ENCODE measurements at places on chromosomes 4 and X.

DNA sequence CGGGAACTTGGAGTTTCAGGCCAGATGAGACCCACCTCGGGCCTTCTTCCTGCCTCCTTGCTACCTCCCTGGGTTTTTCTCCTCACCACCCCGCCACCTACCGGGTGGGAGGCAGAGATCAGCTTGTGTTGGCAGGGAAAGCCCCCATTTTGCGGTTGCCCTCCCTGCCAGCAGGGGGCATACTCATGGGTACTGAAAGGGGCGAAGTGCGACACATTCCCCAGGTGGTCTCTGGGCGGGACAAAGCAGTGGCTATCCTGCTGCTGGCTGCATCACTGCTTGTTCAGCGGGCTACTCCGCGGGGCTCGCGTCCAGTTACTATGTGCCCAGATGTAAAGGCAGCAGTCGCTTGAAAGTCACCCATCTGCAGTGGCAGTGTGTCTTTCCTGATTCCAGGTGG, 330.3 kb downstream of the PDHA2 start:
- DNase-seq: no peak

DNA sequence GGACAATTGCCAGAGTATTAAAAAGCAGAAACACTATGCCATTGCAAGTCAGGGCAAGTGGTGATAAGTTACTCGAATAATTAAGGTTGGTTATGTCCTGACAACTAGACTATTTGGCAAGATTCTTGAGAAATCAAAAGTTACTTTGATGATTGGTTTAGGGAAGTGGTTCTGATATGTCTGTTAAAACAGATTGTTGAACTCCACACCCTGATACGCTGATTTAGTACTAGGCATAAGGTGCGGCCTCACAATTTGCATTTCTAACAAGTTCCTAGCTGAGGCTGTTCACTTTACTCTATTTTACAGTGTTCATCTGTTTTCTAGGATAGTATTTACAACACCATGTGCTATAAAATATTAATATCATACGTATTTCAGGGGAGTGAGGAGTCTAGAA, 12.5 kb downstream of the GABRA4 start:
- DNase-seq: no peak

GRCh38 chr4:124426279-124426678, 286.3 kb downstream of the ANKRD50 start:
- no peak for DNase-seq

GRCh38 chr4:6526156-6526555, 48.8 kb upstream of the MAN2B2 start:
- no peak for DNase-seq

GRCh38 chr4:13097971-13098370, 386.2 kb downstream of the RAB28 start:
- no peak for DNase-seq

DNA sequence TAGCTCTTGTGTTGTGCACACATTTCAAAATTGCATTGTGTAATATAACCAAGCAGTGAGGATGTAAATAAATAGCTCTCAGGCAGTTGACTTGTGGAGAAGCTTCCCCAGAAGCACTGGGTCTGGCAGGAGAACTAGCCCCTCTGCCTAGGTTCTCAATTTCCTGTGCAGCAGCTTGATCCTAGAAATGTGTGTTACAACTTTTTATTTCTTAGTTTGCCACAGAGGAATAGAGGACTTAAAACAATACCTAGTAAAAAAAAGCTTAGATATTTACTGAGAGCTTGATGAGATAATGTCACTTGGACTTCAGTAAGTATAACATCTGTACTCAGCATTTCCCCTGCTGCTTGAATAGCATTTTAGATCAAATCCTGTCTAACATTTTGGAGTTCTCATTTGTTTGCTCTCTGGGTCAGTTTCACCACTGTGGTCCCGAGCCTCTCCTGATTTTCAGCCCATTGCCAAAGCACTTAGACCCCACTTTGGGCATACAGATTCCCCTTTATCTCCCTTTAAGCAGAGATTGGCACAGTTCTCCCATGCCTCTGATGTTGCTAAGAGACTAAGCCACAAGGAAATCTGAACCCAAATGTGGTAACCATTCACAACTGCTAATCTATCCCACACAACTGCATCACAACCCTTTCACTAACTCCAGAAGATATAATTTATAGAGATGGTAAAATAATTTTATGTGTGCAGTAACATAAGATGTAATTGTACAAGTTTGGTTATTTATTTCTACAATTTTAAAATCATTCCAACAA, 98.2 kb upstream of the NRK start:
- DNase-seq: no peak

GRCh38 chrX:3712870-3713224, 602 bp downstream of the PRKX start:
- DNase-seq: no peak

GRCh38 chrX:136325377-136325776, 24.6 kb downstream of the ADGRG4 start:
- no peak for DNase-seq

DNA sequence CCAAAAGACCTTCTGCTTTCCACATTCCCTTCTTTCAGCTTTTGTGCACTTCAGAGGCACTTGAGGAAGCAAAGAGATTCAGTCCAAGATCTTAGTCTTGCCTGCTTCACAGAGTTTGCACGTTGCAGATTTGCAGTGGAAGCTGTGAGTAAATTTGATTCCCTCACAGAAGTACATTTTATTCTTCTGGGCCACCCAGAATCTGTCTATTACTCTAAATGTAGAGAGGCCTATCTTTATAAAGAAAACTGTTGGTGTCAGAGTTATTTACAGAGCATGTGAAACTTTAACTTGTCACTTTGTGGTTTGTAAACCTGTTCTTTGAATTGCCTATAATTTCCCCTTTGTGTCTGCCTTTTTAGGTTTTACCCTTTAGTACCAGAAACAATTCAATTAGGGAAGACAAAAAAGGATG, 15.5 kb downstream of the SPRY1 start:
- no peak for DNase-seq

DNA sequence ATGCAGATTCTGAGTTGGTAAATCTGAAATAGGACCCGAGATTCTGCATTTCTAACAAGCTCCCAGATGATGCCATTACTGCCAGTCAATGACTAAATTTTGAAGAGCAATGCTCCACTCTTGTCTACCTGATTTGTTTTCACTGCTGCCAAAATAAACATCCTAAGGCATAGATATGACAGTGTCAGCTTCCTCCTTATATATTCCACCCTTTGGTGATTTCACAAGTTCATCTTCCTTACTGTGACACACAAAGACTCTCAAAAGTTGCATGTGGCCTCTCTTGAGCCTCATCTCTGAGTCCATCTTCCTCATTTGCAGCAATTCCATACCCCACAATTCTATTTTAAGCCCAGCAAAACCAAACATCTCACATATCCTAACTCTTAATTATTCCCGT, 110.9 kb downstream of the FBXW7 start:
- no peak for DNase-seq

DNA sequence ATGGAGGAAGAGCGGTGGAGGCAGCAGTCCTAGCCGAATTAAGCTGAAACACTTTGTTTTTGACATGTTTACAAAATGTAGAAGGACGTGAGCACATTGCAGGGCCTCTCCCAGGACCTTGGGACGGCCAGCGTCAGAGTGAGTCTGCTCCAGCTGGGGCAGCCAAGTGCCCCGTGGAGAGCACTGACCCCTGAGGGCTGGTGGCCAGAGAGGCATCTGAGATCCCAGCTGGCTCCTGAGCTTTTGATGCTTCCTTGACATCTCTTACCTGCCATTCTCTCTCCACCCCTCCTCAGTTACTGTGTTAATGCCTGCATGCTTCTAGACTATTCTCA, 24.7 kb downstream of the NAT8L start:
- no peak for DNase-seq

DNA sequence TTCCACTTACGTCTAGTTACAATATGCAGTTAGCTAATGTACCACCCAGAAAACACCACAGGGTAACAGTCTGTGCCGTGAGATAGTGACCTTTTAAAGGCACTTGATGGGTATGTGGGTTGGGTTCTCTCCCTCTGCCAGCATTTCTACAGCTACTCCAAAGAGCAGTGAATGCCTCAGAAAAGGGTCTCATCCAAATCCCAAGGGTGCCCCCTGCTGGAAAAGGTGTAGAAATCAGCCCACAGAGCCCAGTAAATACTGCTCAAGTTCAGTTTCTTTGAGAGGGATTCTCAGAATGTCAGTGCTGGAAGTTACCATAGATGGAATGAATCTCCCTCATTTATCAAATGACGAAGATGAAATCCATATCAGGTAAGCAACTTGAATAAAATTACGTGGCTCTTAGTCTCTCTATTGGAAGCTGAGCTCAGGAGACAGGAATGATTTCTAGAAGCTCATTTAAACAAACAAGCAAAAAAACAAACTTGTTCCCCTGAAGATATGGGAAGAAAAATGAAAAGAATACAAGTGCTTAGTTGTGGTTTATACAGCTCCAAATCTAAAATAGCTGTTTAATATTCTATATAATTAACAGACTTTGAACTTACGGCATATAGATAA, 9.5 kb downstream of the RNF175 start:
- peak; percentile 72 for DNase-seq

GRCh38 chr4:1466034-1466862, 60.0 kb upstream of the NKX1-1 start:
- no peak for DNase-seq

DNA sequence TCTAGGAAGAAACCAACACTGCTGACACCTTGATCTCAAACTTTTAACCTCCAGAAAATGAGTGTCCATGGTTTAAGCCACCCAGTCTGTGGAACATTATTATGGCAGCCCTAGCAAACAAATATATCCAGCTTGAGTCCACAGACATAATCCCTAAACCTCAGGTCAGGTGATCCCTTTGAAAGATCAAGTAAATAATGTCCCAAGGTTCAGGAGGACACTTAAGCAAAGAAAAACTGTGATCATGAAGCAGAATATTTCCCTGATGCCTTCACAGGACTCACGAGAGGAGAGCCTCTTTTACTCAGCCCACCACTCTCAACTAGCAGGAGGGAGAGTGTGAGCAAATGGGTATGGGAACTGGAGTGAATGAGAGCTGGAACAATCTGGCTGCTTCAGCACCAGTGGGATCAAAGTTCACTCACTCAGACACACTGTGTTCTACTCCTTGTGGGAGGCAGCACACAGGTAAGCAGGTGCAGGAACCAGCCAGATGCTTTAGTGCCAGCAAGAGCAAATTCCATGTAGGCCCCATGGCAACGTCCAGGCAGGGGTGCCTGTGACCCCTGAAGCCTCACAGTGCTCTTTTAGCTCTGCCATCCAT, 608.4 kb downstream of the RAB28 start:
- no peak for DNase-seq

DNA sequence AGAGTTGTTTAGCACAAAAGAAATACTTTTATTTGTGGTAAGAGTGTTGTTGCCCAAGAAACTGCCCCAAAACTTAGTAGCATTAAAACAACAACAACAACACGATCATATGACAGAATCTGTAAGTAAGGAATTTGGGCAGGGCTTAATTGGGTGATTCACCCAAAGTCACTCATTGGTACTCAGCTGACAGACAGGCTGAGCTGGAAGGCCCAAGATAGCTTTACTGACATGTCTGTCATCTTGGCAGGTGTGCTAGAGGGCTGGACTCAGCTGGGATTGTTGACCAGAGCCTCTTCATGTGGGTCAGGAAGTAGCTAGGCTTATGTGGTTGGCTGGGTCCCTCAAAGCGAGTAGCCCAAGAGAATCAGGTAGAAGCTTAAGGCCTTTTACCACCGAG, 52.3 kb downstream of the KIAA0232 start:
- peak; percentile 28 for DNase-seq

DNA sequence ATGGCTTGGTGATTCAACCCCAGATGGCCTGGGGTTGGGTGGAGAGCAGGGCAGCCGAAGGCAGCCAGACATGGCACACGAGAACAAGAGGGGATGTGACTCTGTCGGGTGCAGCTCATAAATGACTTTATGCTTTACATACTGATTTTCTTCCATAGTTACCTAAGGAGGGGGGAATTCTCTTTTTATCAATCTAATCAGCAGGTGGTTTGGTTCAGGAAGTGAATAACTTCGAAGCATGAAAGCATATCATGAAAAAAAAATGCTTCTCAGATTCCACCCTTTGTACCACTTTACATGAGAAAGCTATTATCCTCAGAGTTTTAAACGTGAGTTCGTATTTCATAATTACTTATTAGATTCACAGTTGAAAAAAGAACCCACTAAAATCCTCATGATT, 908.9 kb upstream of the LCORL start:
- no peak for DNase-seq

GRCh38 chr4:92519727-92520126, 216.0 kb downstream of the GRID2 start:
- no peak for DNase-seq

- DNase-seq: peak; percentile 10
Observed at GRCh38 chr4:41399231-41399630, 138.7 kb upstream of the LIMCH1 start.

DNA sequence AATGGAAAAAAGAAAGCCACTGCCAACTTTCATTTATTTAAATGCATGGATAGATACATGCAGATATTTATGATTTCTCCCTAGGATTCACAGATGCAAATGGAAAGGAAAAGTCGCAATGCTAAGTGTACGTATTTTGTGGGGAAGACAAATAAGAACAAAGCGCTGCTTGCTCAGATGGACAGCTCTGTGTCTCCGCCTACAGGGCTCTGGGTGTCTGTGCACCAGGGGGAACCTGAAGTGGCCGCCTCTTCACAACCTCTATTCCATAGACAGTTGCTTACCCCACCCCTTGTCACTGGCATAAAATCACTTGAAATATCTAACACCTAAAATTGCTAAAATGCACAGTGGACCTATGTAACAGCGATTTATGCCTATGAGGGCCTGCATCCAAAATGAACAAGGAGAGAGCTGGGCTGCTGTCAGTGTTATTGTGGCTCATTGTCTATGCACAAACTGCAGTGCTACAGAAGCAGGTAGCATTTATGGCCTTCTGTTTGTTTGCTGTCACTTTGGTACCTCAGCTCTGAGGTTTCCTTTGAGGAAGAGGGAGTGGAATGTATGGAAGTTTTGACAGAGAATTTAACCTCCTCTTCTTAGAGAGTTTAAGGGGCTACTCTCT, 58.6 kb upstream of the PAGE1 start:
- peak; percentile 19 for DNase-seq

GRCh38 chr4:25951390-25951952, 37.5 kb downstream of the SMIM20 start:
- no peak for DNase-seq

- DNase-seq: peak; percentile 84
Observed at GRCh38 chr4:78481180-78481579, 70.4 kb upstream of the ANXA3 start.

DNA sequence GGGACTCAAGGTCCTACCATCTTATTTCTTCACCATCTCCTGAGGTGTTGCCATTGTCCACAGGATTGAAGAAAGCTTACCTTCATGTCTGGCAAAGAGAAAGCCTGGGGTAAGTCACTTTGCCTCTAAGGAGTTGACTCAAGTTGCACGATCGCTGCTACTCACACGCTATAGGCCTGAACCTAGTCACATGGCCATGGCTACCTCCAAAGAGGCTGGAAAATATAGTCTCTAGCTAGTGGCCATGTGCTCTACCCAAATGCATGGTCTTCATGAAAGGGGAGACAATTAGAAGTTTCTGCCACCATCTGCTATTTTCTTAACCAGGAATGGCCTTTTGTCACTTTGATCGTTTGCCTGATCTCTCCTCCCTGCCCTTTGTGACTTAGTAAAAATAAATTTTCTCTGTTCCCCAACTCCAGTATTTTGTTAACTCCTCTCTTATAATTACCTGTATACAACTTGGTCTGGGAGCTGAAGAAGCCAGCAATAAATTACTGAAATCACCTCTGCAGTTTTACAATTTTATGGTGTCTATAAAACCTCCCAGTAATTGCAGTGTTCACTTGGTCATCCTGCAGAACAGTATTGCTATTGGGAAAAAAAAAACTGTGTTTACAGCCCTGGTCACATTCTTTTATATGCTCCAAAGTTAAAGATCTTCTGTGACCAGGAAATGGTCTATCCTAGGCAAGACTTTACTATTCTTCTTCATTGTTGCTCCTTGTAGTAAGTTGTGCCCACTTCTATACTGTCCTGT, 126.7 kb upstream of the TSPAN5 start:
- no peak for DNase-seq
